ENCODE measurements at places on chromosomes 12 and 14.

DNA sequence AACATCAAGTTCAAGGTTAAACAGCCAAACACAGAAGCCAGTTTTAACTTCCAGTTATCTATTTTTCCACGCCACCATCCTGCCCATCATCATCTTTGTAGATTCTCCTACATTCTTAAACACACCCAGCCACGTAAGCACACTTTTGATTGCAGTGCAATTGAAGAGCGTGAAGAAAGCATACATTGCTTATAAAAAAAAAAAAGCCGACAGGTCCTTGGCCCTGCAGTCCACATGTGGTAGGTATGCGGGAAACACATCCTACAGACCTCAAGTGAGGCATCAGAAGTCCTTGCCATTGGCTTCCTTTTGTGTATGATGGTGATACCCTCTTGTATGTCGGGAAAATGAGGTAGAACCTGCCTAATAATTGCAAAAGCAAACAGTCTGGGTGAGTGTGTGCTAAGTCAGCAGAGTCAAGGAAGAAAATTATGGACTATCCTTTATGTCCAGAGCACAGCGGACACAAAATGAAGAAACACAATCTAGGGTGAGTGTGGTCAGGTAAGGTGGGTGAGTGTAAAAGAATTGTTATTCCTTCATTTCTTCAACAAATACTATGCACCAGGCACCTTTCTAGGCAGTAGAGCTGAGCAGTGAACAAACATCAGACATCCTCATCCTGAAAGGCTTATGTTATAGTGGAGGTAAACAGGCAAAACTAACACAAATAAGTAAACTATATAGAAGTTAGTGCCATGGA is 51.5 kb downstream of the EID3 start:
- DNase-seq: no peak

DNA sequence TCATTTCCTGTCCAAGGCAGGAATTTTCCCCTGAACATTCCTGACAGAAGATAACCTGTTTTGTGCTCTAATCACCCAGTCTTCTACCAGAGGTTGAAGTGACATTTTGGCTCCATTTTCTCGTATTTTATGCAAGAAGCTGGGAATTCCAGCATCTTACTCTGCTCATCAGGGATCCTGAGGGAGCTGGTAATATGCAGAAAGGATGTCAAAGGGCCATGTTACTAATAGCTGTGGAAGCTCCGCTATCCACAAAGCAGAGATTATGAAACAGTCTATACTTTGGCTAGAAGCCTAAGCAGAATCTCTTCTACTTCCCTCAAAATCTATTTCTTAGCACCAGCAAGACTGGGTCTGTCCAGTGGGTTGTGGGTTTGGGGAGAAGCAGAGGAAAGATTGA is 613.0 kb downstream of the DIO2 start:
- no peak for DNase-seq

- peak; percentile 61 for DNase-seq
These were observed 111.6 kb upstream of the NOS1 start for GRCh38 chr12:117472983-117473382.

DNA sequence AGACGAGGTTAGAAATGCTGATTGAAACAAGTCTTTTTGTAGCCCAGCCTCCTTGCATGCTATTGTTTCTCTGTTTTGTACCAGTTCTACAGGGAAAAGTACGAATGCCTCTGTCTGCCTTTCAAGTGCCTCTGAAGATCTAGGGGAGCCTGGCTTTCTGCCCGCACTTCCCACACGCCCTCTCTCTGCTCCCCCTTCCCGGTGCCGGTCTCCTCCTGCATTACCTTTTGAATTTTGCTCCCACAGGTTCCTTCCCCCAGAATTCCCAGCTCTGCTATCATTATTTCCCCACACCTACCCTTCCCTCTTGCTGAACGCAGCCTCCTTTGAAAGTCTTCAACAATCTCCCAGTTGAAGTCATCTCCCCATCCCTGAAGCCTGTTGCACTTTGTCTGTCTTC is 689.7 kb downstream of the BCL11B start:
- DNase-seq: peak; percentile 73

DNA sequence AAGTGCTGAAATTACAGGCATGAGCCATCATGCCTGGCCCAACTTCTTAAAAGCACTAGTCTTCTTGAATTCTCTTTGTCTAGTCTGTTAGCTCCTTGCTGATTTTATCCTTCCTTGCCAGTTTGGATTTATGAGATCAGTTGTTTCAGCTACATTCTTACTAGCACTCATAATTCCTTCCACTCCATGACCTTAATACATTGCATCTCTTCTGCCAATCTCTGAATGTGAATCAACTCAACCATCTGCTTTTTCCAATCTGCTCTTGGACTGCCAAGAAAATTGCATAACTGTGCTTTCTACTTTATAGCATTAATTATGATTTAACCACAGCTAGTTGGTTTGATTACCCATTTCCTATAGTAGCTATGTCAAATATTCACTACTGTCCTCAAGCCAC is 14.9 kb upstream of the HEATR5A start:
- DNase-seq: no peak

DNA sequence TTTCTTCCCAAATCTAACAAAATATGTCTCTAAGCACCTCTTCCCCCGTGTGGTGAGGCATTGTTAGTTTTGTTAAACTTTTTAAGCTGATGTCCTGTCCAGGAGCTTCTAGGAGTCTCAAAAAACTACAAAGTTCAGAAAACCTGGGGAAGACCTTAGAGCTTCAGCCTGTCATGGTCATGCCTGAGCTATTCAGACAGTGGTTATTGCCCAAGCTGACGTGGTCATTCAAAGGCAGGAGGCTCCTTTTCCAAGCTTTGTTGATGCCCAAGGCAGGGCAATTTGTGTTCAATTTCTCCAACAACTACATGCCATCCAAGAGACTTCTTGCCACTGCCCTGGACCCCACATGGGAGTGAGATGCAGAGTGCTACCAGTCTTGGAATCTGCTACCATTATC is 5.8 kb upstream of the LYZ start:
- DNase-seq: no peak

DNA sequence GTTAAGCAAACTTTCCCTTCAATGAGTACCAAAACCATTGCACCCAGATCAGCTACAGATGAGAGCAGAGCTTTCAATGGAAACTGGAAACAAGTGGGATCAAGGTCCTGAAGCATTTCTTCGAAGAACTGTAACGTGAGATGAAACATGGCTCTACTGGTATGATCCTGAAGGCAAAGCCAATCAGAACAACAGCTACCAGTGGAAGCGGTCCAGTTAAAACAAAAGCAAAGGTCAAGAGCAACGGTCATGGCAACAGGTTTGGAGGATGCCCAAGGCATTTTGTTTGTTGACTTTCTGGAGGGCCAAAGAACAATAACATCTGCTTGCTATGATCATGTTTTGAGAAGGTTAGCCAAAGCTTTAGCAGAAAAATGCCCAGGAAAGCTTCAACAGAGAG is 137.9 kb upstream of the CPSF6 start:
- DNase-seq: no peak
